ENCODE measurements at places on chromosomes 2 and 18.
A peak's percentile ranks its signal among the peaks of the same experiment; 100 is the strongest.

GRCh38 chr18:46134920-46135675 lies 30.9 kb downstream of the HAUS1 start:
- DNase-seq, result peak; percentile 67

DNA sequence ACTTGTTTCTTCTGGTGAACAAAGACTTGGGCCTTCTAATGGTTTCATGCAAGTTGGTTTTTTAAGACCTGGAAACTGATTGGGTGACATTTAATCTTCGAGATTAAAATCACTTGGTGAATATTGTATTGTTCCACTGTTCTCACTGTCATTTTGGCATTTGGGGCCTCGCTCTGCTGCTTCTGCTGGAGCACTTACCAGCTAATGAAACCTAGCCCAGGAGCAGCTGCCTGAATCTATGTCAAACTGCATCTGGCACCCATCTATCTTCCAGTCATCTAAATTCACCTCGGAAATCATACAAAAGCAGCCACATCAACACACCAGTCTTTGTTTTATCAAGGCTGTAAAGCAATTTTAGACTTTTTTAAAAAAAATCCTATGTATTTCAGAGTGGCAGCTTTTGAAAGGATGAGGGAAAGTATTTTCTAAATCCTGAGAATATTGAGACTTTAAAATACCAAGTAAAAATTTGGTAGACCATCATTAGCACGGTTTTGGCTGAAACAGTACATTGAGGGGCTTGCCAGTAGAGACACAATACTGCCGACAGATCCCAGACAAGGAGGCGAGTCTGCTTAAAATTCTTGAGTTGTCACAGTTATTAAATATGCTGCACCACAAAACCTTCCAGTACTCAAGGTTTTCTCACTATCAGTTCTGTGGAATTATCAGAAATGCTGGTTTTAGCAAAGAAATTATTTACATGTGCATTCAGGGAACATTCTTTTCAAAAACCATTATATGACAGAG lies 26.1 kb upstream of the SERTAD2 start:
- DNase-seq, result no peak

GRCh38 chr18:67451960-67452359 lies 64.6 kb downstream of the DSEL start:
- DNase-seq, result no peak

- DNase-seq, result no peak
Observed at GRCh38 chr18:79728931-79729586, 49.5 kb downstream of the CTDP1 start.

DNA sequence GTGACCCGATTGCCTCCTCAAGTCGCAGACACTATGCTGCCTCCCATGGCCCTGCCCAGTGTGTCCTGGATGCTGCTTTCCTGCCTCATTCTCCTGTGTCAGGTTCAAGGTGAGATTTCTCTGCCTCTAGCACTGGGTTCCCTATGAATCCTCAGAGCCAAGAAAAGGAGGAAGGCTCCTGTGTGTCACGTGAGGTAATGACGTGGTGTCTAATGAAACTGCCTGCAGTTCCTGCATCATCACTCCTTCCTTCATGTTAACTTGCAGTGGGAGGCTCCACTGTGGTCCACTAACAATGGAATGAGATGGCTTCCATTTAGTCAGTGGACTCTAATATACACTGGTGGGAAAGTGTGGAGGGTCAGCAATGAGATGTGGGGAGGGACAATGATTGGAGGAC lies 559 bp downstream of the REG3G start:
- no peak for DNase-seq

DNA sequence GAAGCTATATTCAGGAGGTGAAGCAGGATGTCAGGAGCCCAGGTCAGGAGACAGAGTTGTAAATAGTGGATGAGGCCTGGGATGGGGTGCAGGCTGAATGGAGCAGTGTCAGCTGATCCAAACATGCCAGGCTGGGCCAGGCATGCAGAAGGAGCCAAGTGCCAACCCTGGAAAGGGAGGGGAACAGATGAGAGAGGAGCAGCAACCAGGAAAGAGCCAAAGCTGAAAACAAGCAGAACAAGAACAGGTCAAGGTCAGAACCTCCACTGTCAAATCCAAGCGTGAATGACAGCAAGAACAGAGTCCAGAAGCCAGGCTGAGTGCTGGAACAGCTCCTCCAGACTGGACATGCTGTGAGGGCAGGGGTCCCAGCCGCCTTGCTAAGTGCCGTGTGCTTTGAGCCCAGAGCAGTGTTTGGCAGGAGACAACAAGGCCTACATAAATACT lies 49.2 kb upstream of the PPP1CB start:
- DNase-seq, result no peak

GRCh38 chr2:43171789-43172188 lies 54.6 kb downstream of the ZFP36L2 start:
- peak; percentile 87 for DNase-seq

GRCh38 chr2:215540658-215541057 lies 104.8 kb upstream of the FN1 start:
- DNase-seq, result no peak

DNA sequence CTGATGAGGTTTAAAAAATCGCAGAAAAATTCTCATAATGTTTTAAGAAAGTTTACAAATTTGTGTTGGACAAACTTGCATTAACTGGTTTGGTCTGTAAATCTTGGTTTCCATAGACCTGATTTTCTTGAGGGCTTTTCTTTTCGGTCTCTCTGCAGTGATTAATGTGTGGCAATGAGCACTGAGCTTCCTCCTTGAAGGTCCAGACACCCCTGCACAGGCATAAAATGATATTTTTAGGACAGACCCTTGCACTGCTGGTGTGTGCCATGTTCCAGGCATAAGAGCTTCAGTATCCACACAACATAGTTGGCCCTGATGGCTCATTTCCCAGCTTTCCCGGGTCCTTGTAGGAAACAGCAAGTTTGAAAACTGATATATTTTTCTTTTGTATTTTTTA lies 33.7 kb downstream of the MRPL33 start:
- DNase-seq, result no peak

DNA sequence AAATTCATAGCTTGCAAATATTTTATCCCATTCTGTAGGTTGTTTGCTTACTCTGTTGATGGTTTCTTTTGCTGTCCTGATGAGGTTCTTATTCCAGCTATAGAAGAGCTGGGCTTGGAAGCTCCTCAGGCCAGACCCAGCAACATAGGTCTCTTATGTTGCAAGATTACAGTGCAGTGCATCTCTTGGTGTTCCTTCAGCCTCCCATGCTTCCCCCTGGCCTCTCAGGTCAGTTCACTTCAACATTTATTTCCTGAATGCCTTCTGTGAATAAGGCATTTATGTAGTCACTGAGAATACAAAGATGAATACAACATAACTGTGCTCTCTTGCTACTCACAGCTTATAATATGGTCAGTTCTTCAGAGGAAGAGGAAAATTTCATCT lies 179.0 kb upstream of the SLC39A10 start:
- DNase-seq, result no peak

GRCh38 chr18:58464104-58464625 lies 164.7 kb downstream of the ALPK2 start:
- no peak for DNase-seq

DNA sequence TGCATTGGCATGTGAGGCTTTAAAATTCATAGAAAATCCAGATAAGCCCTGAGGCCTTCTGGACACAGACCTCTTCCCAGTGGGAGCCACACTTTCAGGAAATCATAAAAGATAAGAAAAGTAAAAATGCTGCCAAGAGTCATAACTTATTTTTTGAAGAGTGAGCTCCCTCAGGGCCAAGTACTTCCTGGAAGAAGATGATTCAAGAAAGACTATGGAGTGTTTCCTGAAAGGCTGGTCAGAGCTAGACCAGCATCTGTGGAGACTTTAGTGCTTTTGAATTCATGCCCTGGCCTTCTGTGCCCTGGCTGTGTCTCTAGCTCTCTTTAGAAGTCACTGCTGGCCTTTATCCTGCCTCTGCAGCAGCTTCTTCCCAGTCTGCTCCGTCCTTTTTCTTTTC lies 6.4 kb upstream of the XDH start:
- no peak for DNase-seq

DNA sequence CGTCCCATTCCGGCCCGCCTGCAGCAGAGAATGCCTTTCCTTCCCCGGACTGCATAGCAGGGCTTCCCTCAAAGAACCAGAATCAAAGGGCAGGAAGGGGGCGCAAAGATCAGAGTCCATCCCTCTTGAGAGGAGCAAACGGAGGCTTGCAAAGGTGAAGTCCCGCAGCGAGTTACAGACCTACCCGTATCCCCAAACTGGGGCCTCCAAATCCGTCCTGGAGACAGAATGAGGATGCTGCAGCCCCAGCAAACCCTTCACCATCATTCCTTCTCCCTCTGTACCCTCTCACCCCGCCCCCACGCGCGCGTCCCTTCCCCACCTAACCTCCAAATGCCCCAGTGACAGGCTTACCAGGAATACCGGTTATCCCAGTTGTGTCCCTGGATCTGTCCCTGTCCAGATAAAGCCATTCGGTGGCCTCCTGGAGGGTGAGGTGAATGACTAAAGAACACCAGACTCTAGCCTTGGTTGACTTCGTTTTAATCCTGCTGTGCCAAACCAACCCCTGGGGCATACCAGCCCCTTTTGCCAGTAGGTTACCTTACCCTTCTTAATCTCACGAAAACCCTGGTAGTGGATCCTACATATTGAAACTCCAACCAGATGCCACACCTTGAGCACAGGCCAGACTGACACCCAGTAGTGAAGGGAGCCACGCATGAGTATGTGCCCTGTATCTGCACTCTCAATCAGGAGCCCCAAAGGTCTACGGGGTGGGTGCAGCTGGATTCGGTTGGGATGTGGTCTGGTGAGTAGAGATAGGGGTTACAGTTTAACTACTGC lies 961 bp upstream of the SLC40A1 start:
- no peak for DNase-seq

DNA sequence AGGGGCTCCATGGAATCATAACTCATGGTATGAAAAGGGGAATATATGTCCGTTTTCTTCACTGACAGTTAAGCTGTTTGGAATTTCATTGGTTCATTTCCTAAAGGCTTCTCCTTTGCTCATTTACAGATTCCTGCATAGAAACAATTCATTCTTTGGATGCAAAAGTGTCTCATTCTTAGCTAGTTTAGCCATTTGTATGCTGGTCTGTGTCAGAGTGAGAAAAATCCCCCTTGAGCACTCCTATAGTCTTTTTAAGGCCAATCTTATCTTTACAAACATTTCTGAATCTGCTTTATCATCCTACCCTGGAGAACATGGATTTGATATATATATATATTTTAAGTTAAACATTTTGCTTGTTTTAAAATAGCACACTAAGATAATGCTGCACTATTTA lies 1260.9 kb upstream of the NRXN1 start:
- no peak for DNase-seq

- peak; percentile 21 for DNase-seq
Observed at GRCh38 chr2:84880645-84881521, at the start of gene TRABD2A. Gene TRABD2A (minus strand): TSS chr2:84881084. CDS start chr2:84881039, 45 bp downstream.

- no peak for DNase-seq
Observed at GRCh38 chr2:190320696-190321095, 1.1 kb upstream of the HIBCH start.

GRCh38 chr2:239201884-239202283 lies 198.9 kb downstream of the HDAC4 start:
- DNase-seq, result no peak

GRCh38 chr2:8543383-8544170 lies 138.3 kb upstream of the ID2 start:
- peak; percentile 87 for DNase-seq

- DNase-seq, result no peak
Observed at GRCh38 chr2:109447251-109447661, 166.5 kb downstream of the SEPTIN10 start.

- DNase-seq, result no peak
Observed at GRCh38 chr2:235877275-235877802, 290.8 kb downstream of the GBX2 start.

DNA sequence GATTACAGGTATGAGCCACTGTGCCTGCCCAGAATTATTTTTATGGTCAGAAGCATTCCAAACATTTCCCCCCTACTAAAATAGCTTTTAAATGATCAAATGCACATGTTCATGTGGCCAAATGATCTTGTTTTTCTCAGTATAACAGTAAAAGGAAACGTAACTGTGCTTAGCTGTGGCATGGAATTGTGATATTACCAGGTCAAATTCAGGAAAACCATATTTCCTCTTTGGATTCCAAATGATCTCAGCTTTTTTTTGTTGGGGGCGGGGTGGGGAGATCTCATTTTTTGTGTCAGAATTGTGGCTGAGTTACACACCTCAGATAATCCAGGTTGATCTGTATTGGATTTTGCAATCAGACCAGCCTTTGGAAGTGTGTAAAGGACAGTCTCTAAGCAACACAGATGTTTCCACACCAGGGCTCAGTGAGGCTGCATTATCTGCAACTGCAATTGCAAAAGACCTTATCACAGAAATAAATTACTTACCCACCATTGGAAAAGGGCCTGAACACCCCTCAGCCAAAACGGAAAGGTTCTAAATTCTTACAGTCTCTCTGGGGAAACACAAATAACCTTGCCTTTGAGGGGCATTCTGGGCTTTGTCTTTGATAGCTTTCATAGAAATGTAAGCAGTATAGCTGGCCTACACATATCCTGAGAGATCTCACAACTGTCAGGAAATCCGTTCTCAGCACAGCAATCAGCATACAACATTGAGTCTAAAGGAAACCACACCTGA lies 8.4 kb downstream of the CASP10 start:
- DNase-seq, result no peak

Data from RPMI8226 (cell line).